Gastrocnemius medialis (tissue), 4 donors: ENCODE measurements at places on chromosomes 4 and X. TPM values are rescaled to one million over a fixed set of nuclear protein-coding genes. Genes with fewer than 3 reads are reported as not detected.
A peak's percentile ranks its signal among the peaks of the same experiment; 100 is the strongest.

- no peak for DNase-seq
Measured at GRCh38 chr4:27873596-27873995, 1013.0 kb downstream of the STIM2 start.

GRCh38 chrX:9466124-9466495, 1.3 kb downstream of the TBL1X start:
- peak; percentile 48 for DNase-seq

Gene BBS12
- 1.9 TPM for total RNA-seq

Gene HMX1
- not detected for total RNA-seq

DNA sequence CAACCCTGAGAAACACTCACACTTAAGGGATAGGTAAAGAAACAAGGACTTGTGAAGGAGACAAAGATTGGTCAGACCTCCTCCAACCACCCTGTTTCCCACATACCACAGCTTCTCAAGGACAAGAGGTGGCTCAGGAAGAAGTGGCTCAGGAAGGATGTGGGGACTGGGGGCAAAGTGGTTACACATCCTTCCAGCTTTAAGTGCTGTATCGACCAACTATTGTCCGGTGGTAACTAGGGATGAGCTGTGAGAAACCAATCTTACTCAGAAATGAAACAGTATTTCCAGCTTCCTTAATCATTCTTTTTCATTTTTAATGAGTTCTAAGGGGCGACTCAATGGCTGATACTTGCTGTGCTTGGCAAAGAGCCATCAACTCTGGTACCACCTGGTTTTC, 8.5 kb upstream of the LHFPL1 start:
- no peak for DNase-seq

- peak; percentile 30 for DNase-seq
Measured at GRCh38 chr4:78971326-78971725, 32.1 kb upstream of the PAQR3 start.

Gene CD99L2
- 260 TPM for total RNA-seq

DNA sequence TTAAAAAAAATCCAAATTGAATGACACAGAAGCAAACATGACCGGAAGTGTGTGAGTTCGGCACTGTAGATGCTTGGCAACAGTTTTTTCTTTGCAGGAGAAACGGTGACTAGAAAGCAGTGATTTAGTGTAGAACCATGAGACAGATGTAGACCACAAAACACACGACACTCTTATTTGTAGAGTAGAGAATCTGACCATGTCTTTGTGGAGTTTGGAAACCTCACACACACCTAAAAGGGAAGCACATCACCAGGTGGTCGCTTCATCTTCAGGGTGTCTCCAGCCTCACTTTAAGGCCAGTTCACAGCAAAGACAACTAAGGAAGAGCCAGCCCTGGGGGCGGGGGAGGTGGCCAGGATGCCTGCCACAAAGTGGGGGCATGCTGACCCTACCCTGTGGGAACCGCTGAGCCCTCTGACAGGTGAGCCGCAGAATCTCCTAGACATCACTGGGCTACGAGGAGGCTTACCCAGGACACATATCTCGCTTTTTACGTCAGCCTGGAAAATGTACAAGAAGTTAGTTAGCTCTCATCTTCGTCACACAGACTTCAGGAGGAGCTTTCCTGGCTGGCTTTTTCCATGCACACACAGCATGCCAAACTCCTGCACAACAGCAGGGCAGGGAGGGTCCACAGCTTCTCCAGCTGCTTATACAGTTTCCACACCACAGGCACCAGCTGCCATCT, 64.4 kb upstream of the PDLIM3 start:
- no peak for DNase-seq

GRCh38 chr4:34733185-34733941, 1511.0 kb downstream of the ARAP2 start:
- peak; percentile 17 for DNase-seq

Gene FAM184B
- total RNA-seq: not detected

Gene GRPR
- total RNA-seq: not detected

DNA sequence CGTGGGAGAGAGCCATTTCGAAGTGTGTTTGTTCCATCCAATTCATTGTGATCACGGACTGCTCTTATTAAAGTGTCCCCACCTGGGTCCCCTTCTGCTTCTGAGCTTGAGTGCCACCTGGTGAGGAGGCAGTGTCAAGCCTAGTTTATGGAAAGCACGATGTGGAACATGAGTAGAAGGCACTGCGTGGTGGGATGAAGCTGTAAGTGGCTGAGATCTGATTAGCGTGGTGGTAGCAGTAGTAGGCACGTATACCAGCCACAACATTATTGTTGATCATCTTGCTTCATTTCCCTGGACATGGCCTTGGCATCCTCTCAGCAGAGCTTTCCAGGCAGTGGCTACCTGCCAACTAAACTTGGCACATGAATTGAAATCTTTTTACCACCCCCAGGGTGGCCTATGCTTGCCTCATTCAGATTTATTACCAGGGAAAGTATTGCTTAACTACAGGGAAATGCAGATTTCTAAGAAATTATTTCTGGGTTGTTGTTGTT, 46.4 kb downstream of the GPAT3 start:
- peak; percentile 30 for DNase-seq

GRCh38 chr4:73127839-73128453, 58.4 kb upstream of the COX18 start:
- no peak for DNase-seq

Gene ASB12
- total RNA-seq: 30.4 TPM

Gene FAM47A
- not detected for total RNA-seq

- DNase-seq: no peak
Measured at GRCh38 chrX:19724409-19724808, 163.0 kb downstream of the SH3KBP1 start.

DNA sequence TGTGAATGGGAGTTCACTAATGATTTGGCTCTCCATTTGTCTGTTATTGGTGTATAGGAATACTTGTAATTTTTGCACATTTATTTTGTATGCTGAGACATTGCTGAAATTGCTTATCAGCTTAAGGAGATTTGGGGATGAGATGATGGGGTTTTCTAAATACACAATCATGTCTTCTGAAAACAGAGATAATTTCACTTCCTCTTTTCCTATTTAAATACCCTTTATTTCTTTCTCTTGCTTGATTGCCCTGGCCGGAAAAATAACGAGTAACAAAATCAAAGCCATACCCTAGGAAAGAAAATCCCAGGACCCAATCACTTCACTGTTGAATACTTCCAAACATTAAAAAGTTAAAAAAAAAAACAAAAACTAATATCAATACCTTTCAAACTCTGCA, 67.7 kb upstream of the UGT2B4 start:
- no peak for DNase-seq

GRCh38 chr4:70728091-70728490, 6.3 kb downstream of the RUFY3 start:
- DNase-seq: no peak

GRCh38 chr4:112894480-112894879, 155.0 kb upstream of the ANK2 start:
- DNase-seq: no peak

GRCh38 chr4:180665994-180666824, 1577.0 kb upstream of the TENM3 start:
- DNase-seq: no peak

DNA sequence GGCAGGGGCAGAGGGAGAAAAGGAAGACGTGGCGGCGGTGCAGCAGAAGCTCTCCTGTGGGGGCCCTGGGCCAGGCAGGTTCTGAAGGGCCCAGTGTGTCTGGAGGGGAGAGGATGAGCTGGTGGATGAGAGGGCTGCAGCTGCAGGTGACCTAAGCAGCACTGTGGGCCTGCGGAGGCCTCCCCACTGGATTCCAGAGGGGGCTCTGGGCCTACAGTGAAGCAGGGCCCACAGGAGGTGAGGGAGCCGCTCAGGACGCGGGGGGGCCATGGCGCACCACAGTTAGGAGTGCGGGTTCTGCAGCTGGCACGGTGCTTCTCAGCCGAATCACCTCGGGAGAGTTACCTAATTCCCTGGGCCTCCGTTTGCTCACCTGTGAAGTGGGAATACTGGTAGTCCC, 10.5 kb downstream of the ABLIM2 start:
- DNase-seq: no peak

Gene REELD1
- total RNA-seq: not detected

GRCh38 chr4:84232309-84233095, 266.6 kb downstream of the NKX6-1 start:
- DNase-seq: no peak
